ENCODE measurements at places on chromosomes 12 and 14.

DNA sequence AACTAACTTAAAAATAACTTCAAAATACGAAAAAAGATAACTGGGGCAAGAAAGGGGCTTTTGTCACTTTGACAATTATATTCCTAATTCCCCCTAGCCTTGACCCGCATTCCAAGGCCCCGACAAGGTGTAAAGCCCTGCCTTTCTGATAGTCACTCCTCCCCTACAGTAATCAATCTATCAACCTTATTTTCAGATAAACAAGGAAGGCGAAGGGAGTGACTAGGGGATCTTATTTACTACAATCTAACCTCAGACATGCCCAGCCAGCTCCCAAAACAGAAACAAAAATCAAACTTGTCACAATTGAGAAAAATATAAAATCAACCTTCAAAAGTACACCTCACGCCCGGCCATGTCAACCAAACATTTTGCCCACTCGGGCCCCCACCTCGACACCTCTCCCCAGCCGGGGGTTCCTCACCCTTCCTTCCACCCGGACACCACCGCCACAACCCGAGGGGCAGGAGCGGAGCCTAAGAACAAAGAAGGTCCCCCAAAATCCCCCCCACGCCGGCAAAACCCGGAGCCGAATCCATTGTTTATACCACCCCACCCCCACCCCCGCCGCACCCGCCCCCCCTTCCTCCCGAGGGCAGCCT, 562 bp downstream of the ZFYVE1 start:
- DNase-seq: no peak

- DNase-seq: no peak
These were observed 465.7 kb downstream of the NOVA1 start for GRCh38 chr14:26132061-26132645.

- peak; percentile 43 for DNase-seq
These were observed 178.6 kb downstream of the SNAPC1 start for GRCh38 chr14:61940666-61941420.

GRCh38 chr14:52268279-52269061, 972 bp downstream of the PTGDR start:
- no peak for DNase-seq

DNA sequence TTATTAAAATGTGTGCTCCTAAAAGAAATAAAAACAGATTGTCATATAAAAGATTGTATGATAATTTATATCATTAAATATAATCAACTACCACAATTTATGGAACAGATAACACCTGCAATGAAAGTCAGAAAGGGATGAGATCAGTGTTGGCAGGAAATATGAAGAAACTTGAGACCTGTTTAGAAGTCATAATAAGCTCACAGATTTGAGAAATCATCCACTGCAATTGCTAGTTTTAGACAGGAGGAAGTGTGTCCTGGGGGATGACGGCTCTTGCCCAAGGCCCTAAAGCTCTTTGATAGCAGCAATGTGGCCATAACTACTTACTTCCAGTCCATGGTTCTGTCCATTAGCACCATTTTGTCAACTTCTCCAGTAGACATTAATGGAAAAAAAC, 122.8 kb upstream of the SOX5 start:
- no peak for DNase-seq

DNA sequence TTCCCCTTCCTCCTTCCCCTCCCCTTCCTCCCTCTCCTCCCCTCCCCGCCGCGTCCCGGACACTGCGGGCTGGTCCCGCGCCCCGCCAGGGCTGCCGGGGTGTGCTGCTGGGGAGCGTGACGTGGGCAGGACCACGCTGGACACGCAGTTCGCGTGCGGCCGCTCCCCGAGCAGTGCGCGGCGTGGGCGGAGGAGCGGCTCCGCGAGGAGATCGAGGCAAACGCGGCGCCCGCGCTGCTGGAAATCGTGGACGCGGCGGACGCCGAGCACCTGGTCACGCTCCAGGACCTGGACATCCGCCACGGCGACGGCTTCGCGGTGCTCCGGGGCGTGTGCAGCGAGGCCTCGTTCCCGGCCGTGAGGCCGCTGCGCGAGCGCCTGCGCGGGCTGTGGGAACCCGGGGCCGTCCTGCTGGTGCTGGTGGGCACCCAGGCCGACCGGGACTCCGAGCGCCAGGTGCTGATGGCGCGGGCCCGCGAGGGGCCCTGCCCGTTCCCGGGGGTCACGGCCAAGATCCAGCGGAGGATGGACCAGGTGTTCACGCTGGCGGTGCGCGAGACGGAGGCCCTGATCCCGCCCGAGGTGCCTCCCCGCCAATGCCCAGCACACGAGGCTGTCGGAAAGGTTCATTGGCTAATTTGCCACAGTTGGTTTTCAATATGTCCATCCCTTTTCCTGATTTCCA, 84.3 kb downstream of the TNFAIP2 start:
- DNase-seq: no peak

DNA sequence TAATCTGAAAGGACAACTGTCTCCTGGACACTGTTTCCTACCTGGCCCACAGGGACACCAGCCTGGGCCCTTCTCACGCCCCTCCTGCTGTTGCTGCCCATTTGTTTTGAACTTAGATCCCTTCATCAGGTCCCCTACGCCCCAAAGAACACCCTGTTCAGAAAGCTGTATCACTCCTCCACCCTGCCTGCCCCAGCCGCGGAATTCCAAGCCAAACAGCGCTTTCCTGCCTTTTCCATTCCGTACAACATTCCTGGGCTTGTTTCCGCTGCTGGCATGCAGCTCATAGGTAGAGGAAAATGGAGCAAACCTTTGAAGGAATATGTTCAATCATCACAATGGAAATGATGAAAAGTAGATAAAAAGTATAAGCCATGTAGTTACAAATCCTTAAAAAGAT, 12.8 kb upstream of the GSG1 start:
- DNase-seq: no peak

DNA sequence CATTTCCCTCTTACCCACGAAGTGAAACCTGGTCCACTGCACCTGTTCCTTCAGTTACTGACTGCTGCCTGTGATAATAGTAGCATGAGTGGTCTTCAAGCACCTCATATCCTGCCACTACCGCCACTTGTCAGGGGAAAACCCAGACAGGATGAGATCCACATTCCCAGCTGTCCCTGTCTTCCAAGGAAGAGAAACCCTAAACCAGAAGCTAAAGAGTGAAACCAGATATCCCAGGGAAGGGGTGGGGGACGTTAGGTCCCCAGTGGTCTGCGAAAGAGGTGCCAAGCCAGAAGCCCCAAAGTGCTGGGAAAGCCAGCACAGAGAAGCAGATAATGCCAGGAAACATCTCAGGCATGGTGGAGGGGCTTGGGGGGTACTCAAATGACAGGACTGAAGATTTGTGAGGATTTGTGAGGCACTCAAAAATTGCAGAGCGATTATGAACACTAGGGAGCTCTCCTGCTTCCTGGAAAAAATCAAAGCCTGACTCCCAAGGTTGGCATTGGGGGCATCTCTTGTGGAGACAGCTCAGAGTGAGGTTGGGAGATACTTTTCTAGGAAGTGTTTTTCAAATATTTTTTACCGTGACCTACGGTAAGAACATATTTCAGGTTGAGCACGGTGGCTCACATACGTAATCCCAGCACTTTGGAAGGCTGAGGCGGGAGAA, 77.9 kb downstream of the TMEM30B start:
- no peak for DNase-seq

DNA sequence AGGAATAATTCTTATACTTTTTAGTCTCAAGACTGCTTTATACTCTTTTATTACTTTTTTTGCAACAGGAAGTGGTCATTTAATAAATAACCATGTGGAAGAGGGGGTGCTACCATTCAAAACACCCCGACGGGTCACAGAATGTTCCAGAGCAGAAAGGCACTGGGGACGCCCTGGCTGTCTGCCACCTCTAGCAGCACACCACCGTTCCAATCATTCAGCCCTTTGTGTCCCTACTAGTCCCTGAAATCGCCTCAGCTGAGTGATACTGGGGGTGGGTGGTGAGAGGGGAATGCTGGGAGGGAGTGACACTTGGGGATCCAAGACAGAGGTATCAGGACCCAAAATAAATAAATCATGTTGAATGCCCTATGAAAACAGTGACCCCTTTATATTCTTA, 52.4 kb downstream of the MON2 start:
- no peak for DNase-seq

- DNase-seq: no peak
These were observed 30.8 kb downstream of the TTC7B start for GRCh38 chr14:90785471-90785870.

GRCh38 chr12:51915003-51915625, 7.8 kb downstream of the ACVRL1 start:
- no peak for DNase-seq

GRCh38 chr12:51848326-51848727, at the start of gene FIGNL2:
Gene FIGNL2, minus strand, starts transcription at chr12:51848718. Its CDS starts 26,305 bp downstream, at chr12:51822413.
- DNase-seq: no peak

GRCh38 chr12:71562676-71563595, 100.7 kb downstream of the ZFC3H1 start:
- DNase-seq: no peak

- no peak for DNase-seq
These were observed 7.2 kb upstream of the GPR84 start for GRCh38 chr12:54371328-54372112.

GRCh38 chr14:99724196-99724891, 40.2 kb downstream of the CYP46A1 start:
- no peak for DNase-seq

GRCh38 chr12:113135178-113136127, at the start of gene RASAL1:
Gene RASAL1, minus strand, starts transcription at chr12:113135761. Its CDS starts 299 bp downstream, at chr12:113135462.
- DNase-seq: peak; percentile 76

GRCh38 chr12:69981881-69982475, 157.0 kb downstream of the MYRFL start:
- DNase-seq: no peak

DNA sequence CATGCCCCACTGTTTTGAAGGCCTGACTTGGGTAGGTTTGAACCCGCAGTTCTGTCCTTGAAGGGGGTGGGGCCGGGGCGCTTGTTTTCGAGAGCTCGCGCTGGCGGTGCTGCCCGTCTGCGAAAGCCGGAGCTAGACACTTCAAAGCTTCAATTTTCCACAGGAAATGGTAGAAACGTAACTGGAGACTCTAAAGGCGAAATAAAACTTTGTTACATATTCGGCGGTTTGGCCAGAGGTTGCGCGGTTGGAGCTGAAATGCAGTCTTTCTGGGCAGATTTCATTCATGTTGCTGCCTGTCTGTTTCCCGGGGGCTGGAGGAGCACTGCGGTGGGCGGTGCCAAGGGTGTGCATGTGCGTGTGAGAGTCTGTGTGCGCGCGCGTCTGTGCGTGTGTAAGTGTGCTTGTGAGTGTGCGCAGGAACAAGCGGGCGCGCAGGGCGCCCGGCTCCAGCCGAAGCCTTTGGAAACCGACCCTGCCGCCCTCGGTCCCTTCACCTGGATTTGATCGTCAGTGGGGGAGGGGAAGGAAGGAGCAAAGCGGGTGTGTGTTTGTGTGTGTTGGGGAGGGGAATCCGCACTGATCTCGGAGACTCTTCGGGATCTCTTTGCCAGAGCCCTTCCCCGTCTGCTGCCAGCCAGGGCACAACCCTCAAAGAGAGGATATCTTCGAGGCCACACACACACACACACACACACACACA, 227.7 kb upstream of the CRY1 start:
- DNase-seq: no peak

DNA sequence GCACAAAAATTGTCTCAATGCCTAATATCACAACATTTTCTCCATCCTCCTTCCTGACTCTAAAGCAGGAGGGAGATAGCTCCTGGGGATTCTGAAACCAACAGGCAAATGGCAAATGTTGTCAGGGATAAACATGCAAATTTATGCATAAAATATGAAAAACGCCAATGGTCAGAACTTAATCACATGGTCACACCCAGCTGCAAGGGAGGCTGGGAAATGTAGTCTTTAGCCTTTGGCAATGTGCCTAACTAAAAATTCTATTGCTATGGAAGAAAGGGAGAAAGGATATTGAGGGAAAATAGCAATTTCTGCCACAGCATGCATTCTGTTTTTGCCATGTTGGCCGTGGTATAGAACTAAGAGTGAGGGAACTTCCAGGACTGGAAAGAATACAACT, 11.7 kb upstream of the OASL start:
- DNase-seq: no peak

DNA sequence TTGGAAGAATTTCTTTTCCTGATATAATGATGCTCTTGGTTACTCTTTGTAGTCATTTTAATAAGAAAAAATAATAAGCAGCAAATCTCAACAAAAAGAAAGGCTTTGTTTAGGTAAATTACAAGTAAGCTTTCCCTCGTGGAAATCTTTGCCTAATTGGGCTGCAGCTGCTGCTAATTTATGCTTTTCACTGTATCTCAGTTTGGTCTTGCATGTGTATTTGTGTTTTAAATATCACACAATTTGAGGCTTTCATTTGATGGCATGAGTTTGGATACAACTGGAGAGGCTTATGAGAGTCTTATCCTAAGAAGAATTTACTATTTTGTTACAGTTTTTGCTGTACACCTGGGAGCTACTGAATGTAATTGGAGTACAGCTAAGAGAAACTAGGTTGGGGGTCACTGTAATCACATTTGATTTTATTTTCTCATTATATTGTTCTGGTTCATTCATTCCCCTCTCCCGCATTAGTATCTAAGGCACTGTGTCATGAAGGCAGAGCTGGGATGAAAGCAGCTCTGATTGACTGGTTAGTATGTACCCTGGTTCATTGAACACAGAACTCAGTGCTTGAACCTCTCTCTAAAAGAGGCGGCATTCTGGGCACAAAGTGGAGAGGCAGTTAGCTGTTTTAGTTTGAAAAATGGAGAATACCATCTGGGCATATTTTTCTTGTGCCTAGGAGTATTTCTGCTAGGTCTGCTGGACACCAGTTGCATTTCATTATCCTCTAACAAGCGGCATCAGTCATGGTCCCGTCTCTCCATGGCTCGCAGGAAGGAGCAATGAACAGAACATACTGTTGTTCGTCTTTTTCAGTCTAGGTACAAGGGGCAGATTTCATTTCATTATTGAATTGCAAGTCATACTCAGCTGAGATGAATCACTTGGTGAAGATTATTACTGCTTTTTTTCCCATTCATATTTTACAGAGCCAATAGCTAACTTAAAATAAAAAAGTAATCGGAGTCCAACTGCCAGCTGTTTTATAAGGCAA, 118.0 kb upstream of the TMEM260 start:
- DNase-seq: no peak

DNA sequence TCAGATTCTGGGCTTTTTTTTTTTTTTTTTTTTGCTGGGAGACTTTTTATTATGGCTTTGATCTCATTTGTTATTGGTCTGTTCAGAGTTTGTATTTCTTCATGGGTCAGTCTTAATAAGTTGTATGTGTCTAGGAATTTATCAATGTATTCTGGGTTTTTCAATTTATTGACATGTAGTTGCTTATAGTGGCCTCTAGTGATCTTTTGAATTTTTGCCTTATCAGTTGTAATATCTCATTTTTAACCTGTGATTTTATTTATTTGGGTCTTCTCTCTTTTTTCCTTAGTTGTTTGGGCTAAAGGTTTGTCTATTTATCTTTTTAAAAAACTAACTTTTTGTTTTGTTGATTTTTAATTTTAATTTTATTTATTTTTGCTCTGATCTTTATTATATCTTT, 45.5 kb downstream of the NAA30 start:
- DNase-seq: no peak

DNA sequence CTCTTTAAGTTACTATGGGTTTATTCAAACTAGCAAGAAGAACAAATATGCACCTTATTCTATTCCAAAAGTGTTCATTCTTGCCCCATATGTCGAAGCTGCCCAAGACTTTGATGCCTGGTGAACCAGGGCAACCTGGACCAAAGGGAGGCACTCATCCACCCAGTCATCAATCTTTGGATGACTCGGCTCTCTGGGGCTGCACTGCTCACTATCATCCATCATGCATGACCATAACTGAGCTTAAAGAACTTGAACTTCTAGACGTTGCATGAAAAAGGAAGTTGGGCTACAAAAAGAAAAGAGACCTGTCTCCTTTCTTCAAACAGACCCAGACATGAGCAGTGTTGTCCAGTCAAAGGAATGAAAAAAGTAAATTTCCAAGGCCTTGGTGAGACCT, 1.2 kb downstream of the KRT4 start:
- no peak for DNase-seq

- no peak for DNase-seq
These were observed 5.8 kb downstream of the KMT5A start for GRCh38 chr12:123389560-123390351.

Measured in NT2/D1 (cell line).